ENCODE measurements at places on chromosomes 16 and 17.
A peak's percentile ranks its signal among the peaks of the same experiment; 100 is the strongest.

GRCh38 chr17:74152591-74153455 lies 50.7 kb upstream of the RPL38 start:
- DNase-seq, result no peak

- DNase-seq, result no peak
Observed at GRCh38 chr17:60534010-60534555, 8.0 kb upstream of the APPBP2 start.

DNA sequence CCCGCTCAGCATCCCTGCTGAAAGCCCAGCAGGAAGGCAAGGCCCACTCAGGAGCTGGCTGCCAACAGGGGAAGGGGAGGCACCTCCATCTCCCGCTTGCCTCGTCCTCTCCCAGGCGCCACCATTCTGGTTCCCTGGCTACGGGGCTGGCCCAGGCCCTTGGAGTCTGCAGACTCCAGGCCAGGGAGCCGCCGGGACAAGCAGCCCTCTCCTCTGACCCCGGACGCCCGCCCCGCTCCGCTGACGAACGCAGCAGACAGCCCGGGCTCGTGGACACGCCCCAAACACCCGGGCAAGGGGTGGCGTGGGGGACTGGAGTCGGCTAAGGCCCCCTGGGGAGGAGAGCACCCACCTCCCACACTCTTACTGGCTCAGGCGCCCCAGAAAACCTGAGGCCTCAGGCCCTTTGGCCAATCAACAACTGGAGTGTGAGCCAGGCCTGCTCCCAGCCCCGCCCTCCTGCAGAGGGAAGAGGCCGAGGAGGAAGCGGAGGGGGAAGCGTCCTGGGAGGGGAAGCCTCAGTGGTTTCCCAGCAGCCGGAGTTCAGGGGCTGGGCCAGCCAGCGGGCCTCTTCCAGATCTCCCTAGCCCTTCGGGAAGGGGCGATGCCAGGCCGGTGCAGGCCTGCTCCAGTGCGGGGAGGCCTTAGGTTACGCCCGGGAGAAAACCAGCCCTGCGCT lies 4.2 kb downstream of the MNT start:
- peak; percentile 96 for DNase-seq

GRCh38 chr16:17245776-17246175 lies 225.0 kb downstream of the XYLT1 start:
- no peak for DNase-seq

- no peak for DNase-seq
Observed at GRCh38 chr16:53821957-53822625, 118.1 kb downstream of the FTO start.

- no peak for DNase-seq
Observed at GRCh38 chr16:58723109-58723508, 11.0 kb downstream of the GOT2 start.

DNA sequence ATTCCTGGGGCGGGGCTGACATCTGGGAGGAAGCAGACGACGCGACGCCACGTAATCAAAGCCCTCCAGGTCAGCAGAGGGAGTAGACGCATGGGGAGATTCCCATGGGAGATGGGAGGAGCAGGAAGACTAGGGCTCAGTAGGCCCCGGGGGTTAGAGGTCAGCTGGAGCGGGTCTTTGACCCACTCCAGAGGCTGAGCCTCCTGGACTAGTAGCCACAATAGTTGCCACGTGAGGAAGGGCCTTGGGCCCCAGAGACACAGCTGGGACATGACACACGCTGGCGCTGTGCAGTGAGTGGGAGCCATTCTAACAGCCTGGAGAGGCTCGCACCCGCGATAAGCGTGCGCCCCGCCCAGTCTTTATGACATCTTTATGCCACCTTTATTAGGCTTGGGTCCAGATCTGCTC lies 95.7 kb upstream of the AMZ2 start:
- DNase-seq, result no peak

DNA sequence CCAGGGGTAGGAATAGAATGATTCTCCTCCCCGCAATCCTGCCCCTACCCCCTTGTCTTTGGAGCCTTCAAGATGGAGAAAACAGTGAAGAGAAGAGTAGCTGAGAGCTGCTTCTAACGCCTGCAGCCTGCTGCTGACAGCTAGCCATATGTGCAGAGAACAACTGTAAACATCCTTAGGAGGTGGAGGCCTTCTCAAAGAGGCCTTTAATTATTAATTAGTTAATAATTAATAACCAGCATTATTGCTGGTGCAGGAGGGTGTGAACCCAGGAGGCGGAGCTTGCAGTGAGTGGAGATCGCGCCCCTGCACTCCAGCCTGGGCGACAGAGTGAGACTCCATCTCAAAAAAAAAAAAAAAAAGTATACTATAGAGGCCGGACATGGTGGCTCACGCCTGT lies 8.5 kb downstream of the BFAR start:
- no peak for DNase-seq

GRCh38 chr17:40130352-40131042 lies 8.7 kb downstream of the MSL1 start:
- peak; percentile 89 for DNase-seq

DNA sequence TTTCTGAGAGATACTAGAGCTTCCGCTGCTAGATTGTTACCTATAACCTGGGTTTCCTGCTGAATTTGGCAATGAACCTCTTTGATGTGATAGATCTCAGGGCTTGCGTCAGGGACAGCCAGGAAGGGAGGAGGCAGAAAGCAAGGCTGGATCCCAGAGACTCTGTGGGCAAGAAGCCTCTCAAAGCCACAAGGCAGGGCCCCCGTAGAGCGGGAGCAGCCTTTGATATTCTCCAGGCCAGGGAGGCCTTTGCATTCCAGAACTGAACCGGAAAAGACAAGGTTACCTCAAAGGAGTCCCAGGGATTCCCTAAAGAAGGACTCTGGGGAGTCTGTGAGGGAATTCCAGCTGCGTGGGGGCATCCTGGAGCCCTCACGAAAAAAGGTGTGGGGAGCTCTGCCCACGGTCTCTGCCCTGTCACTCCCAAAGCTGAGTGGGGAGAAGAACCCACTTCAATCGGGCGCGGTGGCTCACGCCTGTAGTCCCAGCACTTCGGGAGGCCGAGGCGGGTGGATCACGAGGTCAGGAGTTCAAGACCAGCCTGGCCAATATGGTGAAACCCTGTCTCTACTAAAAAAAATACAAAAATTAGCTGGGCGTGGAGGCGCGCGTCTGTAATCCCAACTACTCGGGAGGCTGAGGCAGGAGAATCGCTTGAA lies 14.3 kb upstream of the SCIMP start:
- no peak for DNase-seq

DNA sequence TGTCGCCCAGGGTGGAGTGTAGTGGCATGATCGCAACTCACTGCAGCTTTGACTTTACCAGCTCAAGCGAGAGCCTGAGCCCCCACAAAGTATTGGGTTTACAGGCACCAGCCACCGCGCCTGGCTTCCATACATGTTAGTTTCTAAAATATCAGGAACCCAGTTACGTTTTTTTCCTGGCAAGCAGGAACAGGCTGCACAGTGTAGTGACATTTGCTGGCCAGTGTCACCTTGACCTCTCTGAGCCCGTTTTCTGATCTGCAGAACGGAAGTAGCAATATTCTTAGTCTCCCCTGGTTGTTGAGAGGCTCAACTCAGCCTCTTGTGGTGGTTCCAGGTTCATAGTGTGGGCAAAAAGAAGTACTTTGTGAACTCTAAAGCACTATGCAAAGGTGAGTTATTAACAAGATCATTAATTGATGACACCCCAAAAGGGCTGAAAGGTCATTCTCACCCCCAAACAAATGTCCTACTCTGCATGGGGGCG lies 15.6 kb downstream of the IGF2BP1 start:
- no peak for DNase-seq

DNA sequence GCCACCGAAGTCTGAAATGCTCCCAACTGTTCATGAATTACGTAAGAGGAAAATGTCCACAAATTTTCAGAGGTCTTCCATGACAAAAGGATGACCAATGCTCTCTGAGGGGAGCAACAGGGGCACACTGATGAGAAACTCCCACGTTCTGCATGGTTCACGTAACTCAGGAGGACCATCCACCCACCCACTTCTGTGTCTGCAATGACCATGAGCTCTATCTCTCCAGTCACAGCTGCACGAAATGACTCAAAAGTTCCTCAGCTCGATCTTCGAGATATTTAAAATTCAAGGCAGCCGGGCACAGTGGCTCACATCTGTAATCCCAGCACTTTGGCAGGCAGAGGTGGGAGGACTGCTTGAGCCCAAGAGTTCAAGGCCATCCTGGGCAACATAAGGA lies 15.8 kb downstream of the WDR45B start:
- peak; percentile 20 for DNase-seq

GRCh38 chr17:17075125-17075781 lies 33.0 kb downstream of the MPRIP start:
- DNase-seq, result no peak

DNA sequence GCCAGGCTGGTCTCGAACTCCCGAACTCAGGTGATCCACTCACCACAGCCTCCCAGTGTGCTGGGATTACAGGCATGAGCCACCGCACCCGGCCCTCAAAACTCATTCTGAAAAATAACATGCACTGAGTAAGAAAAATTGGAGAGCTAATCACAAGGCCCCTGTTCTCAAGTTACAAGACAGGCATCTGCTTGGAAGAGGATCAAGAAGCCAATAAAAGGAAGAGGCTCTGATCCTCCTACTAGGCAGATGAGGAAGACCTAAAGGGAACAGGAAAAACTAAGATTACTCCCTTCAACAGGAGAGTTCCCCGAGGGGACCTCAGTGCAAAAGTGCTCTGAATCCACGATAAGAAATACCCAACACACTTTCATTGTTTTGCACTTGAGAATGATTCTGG lies 18.4 kb downstream of the BLMH start:
- no peak for DNase-seq

DNA sequence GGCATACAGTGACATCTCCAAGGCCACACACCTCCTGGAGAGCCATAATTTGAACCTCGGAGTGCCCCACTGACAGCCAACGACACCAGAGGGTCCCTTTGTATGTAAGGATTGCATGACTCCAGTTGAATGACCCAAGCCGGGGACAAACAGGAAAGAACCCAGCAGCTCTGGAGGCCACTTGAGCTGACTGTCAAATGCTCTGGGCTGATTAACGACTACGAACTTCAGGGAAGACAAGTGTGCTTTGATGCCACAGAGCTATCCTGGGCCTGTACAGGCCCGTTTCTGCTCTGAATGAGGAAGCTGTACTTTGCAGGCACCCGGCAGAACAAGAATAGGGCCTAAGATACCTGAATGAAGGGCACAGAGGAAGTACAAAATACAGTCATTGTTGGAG lies 404.6 kb downstream of the SLC39A11 start:
- no peak for DNase-seq

DNA sequence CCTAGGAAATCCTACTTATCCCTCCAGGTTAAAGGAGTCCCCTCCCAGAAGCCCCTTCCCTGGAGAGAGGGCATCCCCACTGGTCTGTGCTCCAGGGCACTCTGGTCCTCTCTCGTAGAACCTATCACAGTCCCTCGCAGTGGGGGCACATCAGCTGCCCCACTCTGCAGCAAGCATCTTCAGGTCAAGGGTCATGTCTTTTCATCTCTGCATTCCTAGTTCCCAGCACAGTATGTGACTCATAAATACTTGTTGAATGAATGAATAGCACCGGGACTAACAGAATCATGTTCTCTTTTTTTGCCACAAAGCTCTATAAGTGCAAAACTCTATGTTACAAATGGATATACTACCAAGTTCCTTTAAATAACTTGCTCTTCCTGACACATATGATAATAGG lies 36.0 kb downstream of the RNF157 start:
- DNase-seq, result peak; percentile 43

DNA sequence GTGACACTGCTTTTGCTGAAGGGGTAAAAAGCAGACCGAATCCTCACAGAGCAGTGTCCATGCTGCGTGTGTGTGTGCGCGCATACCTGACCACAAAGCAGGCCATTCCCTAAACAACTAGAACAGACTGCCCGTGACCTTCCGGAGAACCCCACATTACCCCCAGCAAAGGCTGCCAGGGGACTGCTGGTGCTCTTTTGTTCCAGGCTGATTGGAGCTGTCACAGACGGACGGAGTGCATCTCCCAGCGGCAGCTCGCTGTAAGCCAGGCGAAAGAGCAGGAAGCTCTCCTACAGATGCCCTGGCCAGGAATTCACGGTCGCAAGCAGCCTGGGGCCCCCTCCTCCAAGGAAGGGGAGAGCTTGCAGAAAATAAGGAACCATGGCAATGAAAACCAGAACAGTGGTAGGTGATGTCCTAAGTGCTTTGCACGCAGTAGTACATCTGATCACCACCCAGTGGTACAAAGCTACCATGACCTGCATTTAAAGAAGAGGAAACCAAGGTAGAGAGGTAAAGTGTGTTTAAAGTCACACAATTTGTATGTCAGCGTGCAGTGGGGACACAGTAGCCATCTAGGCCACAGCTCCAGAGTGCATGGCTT lies 153.4 kb upstream of the DYNLRB2 start:
- DNase-seq, result no peak

DNA sequence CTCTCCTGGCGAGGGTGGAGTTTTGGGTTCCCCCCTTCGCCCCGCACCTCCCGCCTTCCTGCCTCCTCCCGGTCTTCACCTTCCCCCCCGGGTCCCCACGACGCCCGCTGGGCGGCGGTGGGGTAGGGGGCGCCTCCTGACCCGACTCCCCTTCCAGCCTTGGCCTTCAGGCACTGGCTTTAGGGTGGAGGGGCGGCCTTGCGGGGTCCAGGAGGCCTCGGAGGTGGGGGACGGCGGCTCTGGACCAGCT lies 2.4 kb downstream of the SLC16A3 start:
- DNase-seq, result no peak

GRCh38 chr17:39867880-39868553 lies at the start of gene ZPBP2:
Gene ZPBP2, plus strand, starts transcription at chr17:39868202. Its CDS starts 153 bp downstream, at chr17:39868355.
- peak; percentile 12 for DNase-seq

DNA sequence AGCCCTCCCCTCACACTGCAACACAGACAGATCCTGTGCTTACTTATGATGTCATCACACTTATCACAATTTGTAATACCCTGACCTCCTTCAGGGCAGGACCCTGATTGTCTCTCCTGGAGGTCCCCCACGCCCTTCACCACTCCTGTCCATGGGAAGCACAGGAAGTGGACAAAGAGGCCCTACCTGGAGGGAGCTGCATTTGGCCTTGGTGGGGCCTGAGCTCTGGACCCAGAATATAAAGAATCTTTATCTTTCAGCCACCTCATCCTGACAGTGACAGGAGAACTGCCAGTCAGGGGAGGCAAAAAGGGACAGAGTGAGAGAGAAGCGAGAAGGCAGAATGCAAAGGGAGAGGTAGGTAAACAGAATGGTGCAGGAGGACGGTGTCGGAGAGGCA lies 303.4 kb upstream of the N4BP1 start:
- no peak for DNase-seq

DNA sequence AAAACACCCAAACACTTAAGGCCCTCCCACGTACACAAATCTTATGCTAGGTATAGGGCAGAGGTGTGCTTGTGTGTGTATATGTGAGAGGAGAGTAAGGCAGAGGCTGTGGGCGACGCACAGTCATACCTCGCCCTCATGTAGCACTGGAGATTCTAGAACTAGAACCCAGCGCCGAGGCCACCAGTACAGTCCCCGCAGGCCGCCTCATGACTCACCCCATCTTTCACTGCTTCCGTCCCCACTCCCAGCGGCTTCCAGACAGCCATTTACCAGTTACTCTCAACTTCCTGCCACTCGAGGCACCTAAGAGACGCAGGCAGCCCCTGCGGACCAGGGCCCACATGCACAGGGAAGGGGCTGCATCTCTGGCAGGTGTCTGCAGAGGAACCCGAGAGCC lies 23.2 kb upstream of the CYTH1 start:
- no peak for DNase-seq

All from suppressor macrophage treated with lipopolysaccharide for 1 hour (primary cell).